ENCODE measurements at places on chromosomes 12 and 14.

DNA sequence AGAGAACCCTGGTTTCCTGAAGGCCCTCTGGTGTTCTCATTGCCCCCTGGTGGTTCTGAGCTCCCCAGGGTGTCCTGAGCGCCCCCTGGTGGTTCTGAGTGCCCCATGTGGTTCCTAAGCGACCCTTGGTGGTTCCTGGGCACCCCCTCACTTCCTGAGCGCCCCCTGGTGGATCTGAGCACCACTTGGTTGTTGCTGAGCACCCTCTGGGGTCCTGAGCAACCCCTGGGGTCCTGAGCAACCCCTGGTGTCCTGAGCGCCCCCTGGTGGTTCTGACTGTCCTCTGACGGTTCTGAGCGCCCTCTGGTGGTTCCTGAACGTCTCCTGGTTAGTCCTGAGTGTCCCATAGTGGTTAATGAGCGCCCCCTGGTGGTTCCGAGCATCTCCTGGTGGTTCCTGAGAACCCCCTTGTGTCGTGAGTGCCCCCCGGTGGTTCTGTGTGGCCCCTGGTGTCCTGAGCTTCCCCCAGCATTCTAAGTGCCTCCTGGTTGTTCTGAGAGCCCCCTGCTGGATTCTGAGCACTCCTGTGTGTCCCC is 568.3 kb downstream of the TMEM121 start:
- no peak overlapping the region for H3K27ac ChIP-seq
- H3K4me1 ChIP-seq: no peaks in the 10 kb centered on the region
- no peak for DNase-seq
- H3K27me3 ChIP-seq: no peaks in the 10 kb centered on the region
- no peaks in the 10 kb centered on the region for H3K36me3 ChIP-seq
- no peak overlapping the region for H3K4me3 ChIP-seq

DNA sequence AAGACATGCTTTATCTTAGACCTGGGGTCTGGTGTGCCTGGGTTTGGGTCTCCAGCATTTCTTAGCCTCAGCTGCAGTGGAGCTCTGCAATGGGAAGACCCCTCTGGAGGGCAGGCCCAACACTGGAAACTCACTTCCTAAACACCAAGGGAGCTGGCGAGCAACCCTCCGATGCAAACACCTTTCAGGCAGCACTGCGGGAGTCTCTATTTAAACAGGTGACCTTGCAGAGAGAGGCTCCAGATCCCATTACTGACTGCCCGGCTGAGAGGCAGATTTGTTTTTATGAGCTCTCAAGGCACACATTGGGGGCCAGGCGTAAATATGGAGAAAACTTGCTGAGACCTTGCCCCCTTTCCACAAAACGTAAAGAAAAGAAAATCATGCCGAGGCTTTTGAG is 195.5 kb downstream of the PAX9 start:
- DNase-seq: no peak
- H3K4me1 ChIP-seq: no peaks in the 10 kb centered on the region
- H3K36me3 ChIP-seq: no peaks in the 10 kb centered on the region

GRCh38 chr14:58765418-58765831 is 127.7 kb downstream of the DACT1 start:
- H3K36me3 ChIP-seq: no peaks in the 10 kb centered on the region
- DNase-seq: no peak
- H3K4me3 ChIP-seq: no peak overlapping the region
- H3K27ac ChIP-seq: no peak overlapping the region

DNA sequence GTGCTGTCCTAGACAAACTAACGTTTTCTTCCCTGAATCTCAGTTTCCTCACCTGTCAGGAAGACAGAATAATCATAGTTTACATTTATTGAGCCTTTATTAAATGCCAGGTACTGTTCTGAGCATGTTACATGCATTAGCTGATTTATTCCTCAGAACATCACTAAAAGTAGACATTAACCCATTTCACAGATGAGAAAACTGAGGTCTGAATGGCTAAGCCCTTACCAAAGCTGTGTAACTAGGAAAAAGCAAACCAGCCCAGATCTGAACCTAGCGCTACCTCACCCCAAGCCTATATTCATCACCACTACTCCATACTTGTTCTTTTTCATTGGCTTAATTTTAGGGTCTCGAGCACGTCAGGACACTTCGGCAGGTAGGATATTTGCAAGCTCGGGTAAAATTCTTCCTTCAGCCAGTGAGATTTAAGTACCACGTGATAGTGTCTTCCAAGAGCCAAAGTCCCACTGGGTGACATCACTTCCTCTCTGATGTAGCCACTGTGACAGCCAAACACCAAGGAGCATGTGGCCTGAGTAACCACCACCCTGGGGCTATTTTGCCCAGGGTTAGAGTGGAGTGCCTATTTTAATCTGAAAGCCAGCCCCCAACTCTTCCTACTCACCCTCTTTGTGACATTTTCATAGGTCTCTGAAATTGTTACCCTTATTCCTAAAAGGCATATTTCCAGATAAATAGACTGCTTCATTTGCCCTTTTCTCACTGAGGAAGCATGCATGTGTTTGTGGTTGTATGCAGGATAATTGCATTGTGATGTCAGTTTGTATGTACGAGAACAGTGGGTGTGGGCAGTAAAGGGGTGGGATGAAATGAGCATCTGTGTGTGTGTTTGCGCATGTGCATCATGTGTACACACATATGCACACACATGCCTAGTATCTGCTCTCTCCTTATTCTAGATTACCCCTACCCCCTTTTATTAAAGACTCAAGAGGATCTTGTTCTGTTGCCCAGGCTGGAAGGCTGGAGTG is 62.2 kb upstream of the WSCD2 start:
- no peaks in the 10 kb centered on the region for H3K36me3 ChIP-seq
- DNase-seq: no peak
- H3K27me3 ChIP-seq: peaks cover 10% of the 10 kb centered on the region

- H3K4me3 ChIP-seq: peak overlapping the region; percentile 41
- H3K27me3 ChIP-seq: no peaks in the 10 kb centered on the region
- DNase-seq: no peak
- no peaks in the 10 kb centered on the region for H3K4me1 ChIP-seq
These were observed 3.5 kb downstream of the KLRD1 start for GRCh38 chr12:10310926-10311720.

GRCh38 chr12:91173124-91173523 is 9.5 kb downstream of the DCN start:
- no peak overlapping the region for H3K27ac ChIP-seq
- DNase-seq: no peak
- H3K36me3 ChIP-seq: no peaks in the 10 kb centered on the region
- H3K4me1 ChIP-seq: no peaks in the 10 kb centered on the region
- no peak overlapping the region for H3K4me3 ChIP-seq

GRCh38 chr14:71507681-71508080 is 424.5 kb upstream of the RGS6 start:
- no peaks in the 10 kb centered on the region for H3K36me3 ChIP-seq
- DNase-seq: no peak
- H3K4me3 ChIP-seq: no peak overlapping the region
- H3K27ac ChIP-seq: no peak overlapping the region
